A549 treated with dexamethasone at 1 μM for 4 hours (cell line): ENCODE measurements at places on chromosomes 1 and 21. TPM values are rescaled to one million over a fixed set of nuclear protein-coding genes. Genes with fewer than 3 reads are reported as not detected.

FOXO6 gene
- 0.46 to 0.94 TPM (median 0.84 TPM) in 5 replicates for total RNA-seq

WNT3A gene
- 0.02 to 0.07 TPM (median 0.04 TPM) in 4 of 5 replicates, not detected in the other for total RNA-seq

OLIG2 gene
- 0.02 TPM in 1 of 5 replicates, not detected in the others for total RNA-seq

EXO5 gene
- 3.3 to 5.1 TPM (median 4.4 TPM) in 5 replicates for total RNA-seq

DHX9 gene
- total RNA-seq, result 164 to 174 TPM (median 169 TPM) in 5 replicates

NCAM2 gene
- not detected in 5 replicates for total RNA-seq

APOBEC4 gene
- total RNA-seq, result not detected in 5 replicates

ABCG1 gene
- total RNA-seq, result 2.4 to 2.8 TPM (median 2.4 TPM) in 5 replicates

BRDT gene
- not detected in 5 replicates for total RNA-seq

CD1B gene
- total RNA-seq, result not detected in 5 replicates

SLC44A3 gene
- 1.3 to 1.8 TPM (median 1.7 TPM) in 5 replicates for total RNA-seq
